ENCODE measurements at places on chromosomes 2 and 18.

DNA sequence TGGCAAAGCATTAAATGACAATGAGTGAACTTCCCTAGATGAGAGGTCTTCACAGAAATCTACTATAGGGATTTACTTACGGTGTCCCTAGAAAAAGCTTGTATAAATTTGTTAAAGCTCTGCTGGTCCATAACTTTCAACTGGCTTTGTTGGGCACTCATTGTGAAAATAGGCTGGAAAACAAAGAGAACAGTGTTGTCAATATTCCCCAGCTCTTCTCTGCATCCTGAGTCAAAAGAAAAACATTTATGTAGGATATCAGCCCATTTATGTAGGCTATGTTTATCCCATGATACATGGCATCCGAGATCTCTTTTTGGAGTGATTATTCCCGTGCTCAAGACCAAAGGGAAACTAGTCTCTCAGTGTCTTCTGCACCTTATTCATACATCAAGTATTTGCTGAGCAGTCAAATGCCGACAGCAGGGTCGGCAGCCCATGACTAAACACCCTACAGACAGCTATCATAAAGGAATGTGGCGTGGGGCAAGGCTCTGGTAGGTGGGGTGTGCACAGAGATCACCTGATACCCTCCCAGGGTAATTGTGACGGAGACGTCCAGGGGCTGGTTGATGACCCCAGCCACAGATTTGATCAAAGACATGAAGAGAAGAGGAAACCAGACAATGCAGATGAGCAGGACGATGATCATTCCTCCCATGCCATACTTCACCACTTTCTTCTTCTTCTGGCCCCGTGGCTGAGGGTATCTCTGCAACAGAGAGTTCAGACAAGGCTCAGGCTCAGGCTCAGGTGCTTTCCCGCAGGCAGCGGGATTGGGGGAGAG lies 155.9 kb downstream of the NAPG start:
- no peak for DNase-seq

- DNase-seq: no peak
Observed at GRCh38 chr2:127653421-127654083, 7.6 kb downstream of the GPR17 start.

DNA sequence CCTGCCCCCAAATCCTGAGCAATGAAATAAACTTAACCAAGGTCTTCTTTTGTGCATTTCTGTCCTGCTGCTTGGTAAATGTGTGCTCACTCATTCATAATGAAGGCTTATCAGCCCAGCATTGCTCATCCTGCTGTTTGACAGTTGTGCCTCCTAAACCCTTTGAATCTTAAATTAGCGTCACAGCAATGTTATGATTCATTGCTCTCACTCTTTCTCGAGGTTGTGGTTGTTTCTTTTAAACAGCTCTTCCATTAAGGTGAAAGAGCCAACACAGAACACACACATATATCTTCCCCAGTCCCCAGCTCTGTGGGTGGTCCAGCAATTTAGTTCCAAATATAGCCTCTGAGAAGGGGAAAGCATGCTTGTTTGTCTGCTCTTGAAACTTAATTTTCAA lies 84.0 kb downstream of the EVA1A start:
- no peak for DNase-seq

- peak; percentile 41 for DNase-seq
Observed at GRCh38 chr2:239910851-239911640, 114.1 kb downstream of the NDUFA10 start.

GRCh38 chr2:79235135-79235534 lies 75.6 kb upstream of the REG3A start:
- DNase-seq: no peak

DNA sequence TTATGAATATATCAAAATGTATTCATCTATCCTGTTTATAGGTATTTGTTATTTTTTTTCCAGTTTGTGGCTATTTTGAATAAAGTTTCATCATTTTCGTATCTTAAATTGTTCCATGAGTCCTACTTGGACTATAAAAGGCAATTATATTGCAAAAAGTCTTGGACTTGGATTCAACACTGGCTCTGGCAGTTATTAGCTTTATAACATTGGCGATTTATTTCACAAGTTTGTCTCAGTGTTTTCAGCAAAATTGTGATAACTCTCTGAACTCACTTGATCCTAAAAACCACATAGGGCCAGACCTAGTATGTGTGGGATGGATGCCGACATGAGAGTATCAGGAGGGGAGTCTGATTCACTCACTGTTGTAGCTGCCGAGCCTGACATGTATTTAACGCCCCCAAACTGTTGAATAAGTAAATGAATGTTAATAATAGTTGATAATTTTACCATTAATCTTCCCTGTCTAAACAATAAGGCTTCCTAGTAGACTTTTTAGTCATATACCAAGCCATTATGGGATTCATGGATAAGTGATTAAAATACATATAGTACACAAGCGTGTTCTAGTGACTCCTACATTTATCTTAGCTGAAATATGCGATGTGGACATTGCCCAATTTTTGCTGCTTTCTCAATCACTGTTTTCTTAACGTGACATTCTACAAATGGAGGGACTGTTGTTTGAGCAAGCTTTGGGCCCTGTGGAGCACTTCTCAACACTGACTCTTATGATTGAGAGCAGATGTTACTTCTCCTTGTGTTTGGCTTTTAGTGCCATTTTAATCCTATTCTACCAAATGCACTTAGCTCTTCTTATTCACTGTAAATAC lies 907.6 kb downstream of the EPHA4 start:
- DNase-seq: no peak

- DNase-seq: no peak
Observed at GRCh38 chr2:204692790-204693189, 147.5 kb downstream of the PARD3B start.

DNA sequence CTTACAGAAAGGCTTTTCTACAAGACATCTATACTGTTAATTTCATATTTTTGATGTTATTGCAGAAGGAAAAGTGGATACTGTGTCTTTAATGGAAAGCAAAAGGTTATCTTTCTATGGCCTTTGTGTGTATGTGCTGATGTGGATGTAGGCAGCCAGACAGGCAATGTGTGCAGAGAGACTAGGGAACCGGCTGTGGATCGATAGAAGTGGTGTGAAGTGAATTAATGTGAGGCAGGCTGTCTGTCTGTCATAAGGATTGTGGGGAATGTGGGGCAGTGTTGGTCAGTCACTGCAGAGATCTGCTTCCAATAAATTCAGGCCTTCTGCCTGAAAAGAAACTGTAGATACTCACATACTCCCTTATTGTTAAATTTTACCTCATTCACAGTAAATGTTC lies 156.7 kb downstream of the WDR7 start:
- no peak for DNase-seq

DNA sequence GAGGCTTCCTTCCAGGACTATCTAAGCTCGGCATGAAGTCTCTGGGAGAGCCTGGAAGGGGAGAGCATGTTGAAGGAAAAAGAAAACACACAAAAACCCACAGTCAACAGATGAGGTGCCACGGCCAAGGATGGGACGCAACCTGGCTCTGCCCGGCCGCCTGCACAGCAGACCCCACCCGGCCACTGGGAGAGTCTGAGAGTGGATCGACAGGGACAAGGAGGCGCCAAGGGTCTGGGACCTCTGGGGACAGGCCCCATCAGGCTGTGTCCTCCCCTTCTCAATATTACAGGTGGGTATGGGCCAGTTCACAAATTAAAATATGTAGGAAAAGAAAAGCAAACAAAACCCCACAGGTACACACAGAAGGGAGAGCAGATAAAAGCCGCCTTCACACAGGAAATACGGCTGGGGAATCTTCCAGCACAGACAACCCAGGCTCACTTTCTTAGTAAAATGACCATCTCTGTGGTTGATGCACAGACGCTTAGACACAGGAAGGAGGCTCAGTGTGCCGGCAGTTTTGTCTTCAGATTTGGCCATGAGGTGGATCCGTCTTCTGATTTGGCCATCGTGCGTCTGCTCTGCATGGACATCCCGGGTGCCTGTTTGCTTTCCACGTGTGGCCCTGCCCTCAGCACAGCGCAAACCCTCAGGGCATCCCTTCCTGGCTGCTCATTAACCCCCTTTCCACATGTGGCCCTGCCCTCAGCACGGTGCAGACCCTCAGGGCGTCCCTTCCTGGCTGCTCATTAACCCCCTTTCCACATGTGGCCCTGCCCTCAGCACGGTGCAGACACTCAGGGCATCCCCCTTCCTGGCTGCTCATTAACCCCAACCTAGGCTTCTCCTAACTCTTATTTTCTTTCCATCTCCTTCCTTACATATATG lies 138.4 kb downstream of the EIPR1 start:
- peak; percentile 33 for DNase-seq

DNA sequence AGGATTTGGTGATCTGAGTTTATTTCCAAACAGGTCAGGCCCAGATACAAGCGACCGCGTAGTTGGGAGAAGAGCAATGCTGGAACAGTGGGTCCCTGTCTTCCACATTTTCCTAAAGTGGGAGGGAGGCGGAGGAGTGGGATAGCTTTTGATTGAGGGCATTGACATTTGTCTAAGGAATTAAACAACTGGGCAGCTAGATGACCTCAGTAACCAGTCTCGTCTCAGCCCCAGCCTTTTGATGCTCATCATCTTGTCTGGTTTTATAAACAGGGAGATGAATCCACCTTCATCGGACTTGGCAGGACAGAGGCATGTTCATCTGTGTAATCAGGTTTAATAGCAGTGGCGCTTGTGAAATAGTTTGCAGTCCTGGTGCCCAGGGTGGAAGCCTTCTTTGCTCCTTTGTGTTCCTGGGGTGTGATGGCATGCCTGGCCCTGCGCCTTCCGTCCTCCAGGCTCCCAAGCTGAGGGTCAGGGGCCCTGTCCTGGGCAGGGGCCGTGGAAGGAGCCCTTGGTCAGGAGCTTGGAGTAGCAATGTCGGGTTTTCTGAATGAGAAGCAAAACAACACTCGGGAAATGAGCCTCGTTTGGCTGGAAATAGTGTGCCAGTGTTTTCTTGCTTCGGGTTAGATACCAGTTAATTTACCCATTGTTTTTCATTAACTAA lies 193.8 kb downstream of the FAM210A start:
- no peak for DNase-seq

- DNase-seq: no peak
Observed at GRCh38 chr18:40159141-40160017, 1795.7 kb upstream of the PIK3C3 start.

DNA sequence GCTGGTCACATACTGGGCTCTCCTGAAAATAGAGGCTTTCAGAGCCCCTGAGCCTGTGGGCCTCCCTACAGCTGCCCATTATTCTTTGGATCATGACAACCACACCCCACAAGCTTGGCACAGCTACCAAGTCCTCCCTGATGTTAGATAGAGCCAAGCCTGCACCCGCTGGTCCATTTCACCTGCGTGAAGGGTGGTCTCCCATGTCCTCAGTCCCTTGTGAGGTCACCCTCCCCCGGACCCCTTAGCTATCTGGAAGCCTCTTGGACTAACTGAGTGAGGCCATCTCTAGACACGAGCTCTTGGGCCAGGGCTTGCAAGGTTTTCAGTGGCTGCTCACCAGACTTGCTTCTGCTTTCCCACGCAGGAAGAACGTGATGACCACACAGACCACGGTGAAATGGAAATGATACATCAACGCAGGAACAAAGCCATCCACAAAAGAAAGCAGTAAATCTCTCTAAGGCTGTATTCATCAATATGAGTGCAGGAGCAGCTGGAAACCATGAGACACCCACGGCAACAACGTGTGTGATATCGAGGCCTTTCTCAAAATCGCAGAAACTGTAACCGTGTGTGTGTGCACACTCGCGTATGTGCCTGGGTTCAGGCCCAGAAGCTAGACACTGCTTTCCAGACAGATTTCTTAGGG lies 10.1 kb upstream of the MAL start:
- no peak for DNase-seq

- no peak for DNase-seq
Observed at GRCh38 chr18:57447154-57447621, 12.0 kb downstream of the ONECUT2 start.

- no peak for DNase-seq
Observed at GRCh38 chr2:167200019-167200418, 311.7 kb downstream of the XIRP2 start.

DNA sequence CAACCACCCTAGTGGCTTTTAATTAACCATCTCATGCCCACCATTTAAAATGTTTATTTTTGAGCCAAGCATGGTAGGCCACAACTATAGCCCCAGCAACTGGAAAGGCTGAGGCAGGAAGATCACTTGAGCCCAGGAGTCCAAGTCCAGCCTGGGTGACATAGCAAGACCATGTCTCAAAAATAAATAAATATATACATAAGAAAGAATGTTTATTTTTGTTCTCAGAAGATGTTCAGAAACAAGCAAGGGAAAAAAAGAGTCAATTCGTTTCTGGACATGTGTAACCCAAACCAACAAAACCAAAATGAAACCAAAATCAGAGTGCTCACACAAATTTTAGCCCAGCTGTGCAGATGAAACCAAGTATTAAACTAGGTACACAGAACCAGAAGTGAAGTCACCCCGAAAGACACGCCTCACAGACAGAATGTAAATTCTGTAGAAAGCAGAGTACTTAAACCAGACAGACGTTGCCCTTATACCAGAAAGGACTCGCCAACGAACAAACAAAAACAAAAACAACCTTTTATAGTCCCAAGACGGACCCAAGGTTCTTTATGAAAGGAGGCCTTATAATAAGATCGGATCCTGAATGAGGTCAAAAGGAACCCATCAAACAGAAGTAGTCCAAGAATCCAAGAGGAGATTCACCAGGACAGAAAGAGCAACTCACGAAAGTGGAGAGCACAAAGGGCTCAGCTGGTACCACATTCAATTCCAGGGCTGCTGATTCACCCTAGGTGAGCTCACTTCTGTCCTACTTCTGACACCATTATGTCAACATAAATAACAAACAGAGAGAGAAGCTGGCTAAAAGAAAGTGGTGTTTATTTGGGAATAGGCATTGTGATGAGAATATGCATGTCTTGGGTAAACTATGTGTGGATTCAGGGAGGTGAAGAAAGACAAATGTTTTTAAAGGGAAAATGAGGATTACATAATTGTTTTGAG lies 31.8 kb upstream of the MTCL1 start:
- DNase-seq: no peak

All from CD4-positive, alpha-beta T cell treated with Interleukin-2 at 100 ng/mL for 4 hours (primary cell).